ENCODE measurements at places on chromosomes 2 and 18.
A peak's percentile ranks its signal among the peaks of the same experiment; 100 is the strongest.

DNA sequence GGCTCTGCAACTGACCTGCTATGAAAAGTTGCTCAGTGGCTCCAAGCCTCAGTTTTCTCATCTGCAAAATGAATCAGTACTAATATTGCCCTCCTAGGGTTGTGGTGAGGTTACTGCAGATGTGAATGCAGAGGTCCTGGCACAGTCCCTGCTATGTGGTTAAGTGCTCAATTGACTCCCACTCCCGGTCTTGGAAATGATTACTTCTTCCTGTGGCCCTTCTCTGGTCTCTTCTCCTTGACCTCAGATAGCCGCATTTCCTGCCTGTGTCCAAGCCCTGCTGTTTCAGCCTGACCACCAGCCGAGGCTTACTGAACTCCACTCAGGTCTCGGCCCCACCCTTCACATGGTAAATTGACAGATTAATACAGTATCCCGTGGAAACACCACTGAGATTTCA is 26.3 kb downstream of the CNGA3 start:
- DNase-seq = no peak

DNA sequence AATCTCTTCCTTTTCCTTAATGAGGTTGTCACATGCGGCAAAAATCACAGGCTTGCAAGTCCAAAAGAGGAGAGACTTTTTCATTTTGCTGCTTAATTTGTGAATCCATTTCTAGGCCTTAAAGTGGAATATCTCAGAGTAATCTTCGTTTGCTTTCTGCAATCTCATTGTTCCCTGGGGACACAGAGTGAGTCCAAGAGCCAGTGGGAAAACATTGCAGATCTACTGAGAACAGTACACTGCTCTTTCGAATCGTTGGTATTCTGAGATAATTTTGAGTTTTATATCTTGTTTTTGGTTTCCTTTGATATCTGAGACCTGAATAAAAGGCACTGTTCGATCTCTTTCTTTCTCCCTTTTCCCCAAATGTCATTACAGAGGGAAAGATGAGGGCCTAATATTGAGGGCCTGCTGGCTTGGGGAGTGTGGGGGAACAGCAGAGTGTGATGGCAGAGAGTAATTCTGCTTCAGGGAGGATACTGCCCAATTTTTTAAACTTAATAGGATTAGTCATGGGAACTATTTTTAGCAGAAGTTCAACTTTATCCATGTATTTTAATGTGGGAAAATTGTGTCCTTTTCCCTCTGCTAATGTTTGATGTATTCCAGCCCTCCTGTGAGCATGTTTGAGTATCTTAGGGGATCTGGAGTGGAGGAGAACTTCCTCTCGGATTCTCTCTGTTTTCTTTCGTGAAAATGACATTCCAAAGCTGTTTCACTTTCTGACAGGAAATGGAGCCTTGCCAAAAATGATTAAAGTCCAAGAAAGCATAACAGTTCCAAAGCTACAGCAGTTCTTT is 418.2 kb upstream of the ZEB2 start:
- DNase-seq = no peak

- DNase-seq = no peak
Measured at GRCh38 chr2:38105922-38106321, 30.0 kb upstream of the CYP1B1 start.

DNA sequence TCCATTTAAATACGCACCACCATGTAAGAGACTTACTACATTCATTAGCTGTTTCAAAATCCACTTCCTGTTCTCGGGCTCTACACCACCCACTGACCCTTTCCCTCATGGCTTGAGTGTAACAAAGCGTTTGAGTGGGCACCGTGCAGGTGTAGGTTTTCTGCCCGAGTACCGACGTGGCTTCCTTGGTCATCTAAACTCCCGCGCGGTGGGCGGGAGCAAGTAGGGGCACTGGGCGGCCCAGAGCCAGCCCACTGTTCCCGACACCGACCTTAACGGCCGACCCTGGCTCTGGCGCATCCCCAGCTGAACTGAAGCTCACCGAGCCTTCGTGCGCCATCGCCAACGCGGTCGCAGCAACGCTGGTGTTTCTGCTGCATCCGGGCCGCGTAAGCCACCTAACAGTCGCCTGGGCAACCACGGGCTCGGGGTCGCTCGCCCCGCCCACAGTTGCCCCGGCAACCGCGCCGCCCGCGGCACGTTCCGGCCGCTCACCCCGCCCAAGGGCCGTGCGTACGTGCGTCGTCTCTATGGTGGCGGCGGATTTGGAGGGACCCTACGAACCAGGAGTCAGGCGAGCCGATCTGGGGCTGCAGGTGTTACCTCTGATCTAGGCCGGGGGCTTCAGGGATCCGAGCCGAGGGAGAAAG is at the start of the genes C2orf81 and WDR54:
Gene C2orf81 (minus strand): TSS at position 399 of the 650 bp plus-strand sequence. CDS start 59 bp downstream, at position 340.
Gene WDR54 (plus strand): TSS at position 510 of the 650 bp plus-strand sequence. CDS start 424 bp downstream, outside the sequence.
- peak; percentile 80 for DNase-seq

DNA sequence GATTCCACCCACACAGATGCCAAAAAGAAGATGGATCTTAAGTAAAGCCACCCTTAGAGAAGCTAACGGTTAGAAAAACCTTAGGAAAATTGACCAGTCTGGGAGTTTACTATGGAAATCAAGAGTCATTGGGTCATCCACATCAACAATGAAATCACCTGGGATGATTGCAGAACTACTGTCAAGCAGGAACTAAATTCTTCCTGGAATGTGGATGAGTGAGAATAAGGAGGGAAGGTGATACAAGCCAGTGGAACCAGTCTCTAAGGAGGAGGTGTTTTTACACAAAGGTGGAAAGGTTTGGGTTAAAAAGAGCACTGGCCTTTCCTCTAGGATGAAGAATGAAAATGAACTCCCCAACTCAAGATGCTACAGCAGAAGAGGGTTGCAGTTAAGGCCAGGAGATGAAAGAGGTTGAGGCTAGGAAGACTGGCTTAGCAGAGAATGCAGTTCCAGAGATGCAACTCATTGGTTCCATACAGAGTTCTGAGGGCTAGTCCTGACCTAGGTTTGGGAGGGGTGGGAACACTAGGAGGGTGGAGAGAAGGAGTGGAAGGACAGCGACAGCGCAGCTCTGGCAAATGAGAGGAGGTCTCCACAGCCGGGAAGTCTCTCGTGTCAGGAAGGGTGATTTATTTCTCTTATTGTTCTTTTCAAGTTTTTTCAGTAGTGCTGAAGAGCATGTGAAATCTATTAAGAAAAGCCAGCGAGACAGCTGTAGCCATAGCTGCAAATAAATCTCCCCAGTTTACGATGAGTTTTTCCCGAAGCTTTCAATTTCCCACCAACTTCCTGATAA is 27.7 kb upstream of the KDM3A start:
- no peak for DNase-seq

- DNase-seq = no peak
Measured at GRCh38 chr2:230312638-230313037, 14.4 kb upstream of the SP140L start.

DNA sequence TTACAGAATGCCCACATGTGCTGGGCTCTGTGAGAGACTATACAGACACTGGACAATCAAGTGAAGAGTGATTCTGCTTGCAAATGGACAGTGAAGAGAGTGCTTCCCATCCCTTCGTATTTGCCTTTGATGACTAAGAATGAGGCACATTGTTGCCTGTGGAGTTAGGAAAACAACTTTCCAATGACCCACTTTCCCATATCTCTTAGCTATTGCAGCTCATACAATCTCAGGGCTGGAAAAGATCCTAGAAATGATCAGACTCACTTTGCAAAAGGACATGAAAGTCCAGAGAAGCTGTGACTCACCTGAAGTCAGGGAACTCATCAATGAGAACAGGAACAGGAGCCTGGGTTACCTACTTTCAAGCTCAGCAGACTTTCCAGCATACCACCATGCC is 440.5 kb upstream of the TCF4 start:
- no peak for DNase-seq

GRCh38 chr2:69375494-69376353 is 11.3 kb downstream of the GFPT1 start:
- DNase-seq = no peak

DNA sequence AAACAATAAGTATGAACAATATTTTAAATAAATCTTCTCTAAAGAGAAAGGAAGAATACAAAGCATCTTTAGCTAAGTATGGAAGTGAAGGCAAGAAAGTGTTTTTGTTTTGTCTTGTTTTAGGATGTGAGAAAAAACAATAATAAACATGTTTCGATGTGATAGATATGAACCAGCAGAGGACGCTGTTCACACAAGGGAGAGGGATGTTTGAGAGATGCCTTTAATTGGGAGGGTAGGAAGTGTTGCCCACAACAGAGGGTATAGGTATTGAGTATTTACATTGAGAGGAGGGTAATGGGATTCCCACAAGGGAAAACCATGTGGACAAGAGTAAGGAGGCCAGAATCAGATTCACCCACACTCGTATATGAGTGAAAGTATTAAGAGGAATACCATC is 55.1 kb downstream of the CDH19 start:
- DNase-seq = no peak

GRCh38 chr2:64522843-64523428 is 1.2 kb upstream of the AFTPH start:
- peak; percentile 41 for DNase-seq

DNA sequence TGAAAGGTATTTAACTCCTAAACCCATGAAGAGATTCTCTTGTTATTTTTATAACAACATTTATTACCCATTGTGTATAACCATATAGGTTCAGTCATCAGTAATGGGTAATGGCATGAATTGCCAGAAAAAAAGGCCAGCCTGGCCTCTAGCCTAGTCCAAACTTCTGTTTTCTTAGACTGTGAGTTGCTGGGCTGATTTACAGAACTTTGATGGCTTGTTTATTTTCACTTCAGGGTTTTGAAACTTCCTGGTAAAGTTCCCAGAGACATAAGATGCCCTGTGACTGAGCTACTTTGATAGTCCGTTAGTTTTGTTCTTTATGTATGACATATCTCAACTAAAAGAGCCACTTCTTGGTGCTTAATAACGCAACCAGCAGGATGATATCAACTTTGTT is 164.8 kb downstream of the METTL4 start:
- DNase-seq = no peak

GRCh38 chr2:50624506-50624905 is 407.4 kb downstream of the NRXN1 start:
- no peak for DNase-seq

DNA sequence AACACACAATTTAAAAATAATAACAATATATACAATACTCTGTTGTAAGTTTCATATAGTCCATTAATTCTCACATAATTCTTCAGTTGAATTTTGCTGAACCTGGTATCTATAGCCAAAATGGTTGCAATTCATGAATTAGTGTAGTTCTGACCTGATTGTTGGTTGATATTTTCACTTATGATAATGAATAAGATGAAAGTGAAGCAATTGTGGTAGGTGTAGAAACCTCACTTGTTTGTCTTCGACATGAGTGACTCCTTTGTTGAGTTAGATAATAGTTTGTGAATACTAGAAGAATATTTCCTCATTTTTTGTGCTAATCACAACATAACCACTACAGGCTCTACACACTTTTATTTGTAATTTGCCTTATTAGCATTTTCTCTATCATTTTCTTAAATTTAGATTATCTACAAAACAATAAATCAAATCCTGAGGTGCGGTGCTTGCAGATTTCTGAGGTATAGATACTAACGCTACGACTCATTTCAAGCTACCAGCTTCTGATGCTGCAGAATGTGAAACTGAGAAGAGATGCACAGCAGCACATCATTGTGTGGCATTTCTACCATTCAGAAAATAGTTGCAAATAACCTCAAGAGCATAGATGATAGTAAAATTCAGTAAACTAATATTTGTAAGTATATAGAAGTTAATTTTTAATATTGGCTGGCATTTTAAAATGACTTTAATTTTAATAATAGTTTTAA is 117.9 kb downstream of the KCNH7 start:
- no peak for DNase-seq

DNA sequence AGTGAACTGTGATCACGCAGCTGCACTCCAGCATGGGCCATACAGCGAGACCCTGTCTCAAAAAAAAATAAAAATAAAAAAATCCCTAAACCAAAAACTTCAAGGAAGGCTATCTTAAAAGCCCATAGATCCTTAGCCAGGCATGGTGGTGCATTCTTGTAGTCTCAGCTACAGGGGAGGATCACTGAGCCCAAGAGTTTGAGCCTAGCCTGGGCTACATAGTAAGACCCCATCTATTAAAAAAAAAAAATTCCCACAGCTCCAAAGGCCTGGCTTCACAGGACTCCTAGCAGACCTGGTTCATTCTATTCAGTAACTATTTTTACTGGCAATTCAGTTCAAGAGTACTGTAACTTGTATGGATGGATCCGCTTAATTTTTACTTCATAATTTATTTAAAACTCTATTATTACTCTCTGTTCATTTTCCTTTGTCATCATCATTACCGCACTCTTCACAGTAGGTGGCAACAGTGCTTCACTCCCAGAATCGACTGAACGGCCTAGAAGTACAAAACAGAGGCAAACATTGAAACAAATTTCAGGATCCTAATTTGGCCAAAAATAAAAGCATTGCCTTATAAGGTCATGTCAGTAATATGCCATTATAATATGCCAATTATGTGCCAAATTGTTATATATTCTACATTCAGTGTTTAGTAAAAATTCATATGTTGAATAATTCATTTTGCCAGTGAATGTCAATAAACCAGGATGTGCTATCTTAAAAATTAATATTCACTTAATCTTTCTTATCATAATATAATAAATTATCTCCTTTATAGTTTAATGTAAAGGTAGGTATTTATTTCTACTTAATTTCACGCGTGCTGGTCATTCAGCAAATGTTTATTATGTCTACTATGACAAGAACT is 14.3 kb upstream of the STAM2 start:
- no peak for DNase-seq

DNA sequence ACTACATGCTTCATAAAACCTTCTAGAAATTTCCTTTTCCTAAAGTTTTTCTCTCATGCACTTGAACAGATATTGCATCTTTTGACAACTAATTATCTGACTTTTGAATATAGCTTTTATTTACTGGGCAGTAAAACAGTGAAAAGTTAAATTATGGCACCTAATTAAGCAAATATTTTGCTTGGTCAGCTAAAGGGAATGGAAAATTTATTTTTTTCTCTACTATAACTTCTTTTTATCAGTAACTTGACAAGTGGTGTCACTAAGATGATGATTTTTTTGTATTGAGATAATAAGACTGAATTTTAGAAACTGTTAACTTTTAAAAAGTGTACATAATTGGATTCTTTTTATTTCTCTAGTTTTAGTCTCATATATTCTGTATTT is 351.6 kb downstream of the PIK3C3 start:
- no peak for DNase-seq

DNA sequence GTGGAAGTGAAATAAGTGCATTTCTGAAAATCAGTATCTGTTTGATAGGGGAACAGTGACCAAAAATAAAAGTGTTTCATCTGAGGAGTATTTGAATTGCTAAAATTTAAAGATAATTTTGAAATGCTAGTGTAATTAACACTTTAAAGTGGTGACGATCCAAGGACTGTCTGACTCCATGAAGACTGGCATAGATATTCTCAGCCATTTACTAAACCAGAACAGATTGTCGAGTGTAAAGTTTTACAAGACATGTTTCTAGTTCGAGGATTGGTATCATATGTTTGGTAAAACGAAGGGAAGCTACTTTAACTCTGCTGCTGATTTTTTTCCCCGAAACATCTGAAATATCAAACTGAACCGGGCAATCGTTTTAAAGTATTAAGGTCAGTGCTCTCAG is 417.9 kb downstream of the EPHA4 start:
- no peak for DNase-seq

- DNase-seq = no peak
Measured at GRCh38 chr18:28175930-28176697, 816 bp downstream of the CDH2 start.

GRCh38 chr2:237171396-237171795 is 85.7 kb downstream of the COPS8 start:
- DNase-seq = no peak

- DNase-seq = no peak
Measured at GRCh38 chr2:151523850-151524249, 114.1 kb downstream of the RIF1 start.
